Natural killer cell treated with Interleukin-12 subunit alpha and Interleukin-12 subunit beta and Interleukin-15 and Interleukin-18, amount 100 ng/mL, for 72 hours (primary cell): ENCODE measurements at places on chromosomes 1 and 21. TPM values are rescaled to one million over a fixed set of nuclear protein-coding genes. Genes with fewer than 3 reads are reported as not detected.

GSTM5 gene
- not detected for total RNA-seq

DEPDC1 gene
- total RNA-seq, result 10.7 TPM

FCRL6 gene
- 0.81 TPM for total RNA-seq

DNA sequence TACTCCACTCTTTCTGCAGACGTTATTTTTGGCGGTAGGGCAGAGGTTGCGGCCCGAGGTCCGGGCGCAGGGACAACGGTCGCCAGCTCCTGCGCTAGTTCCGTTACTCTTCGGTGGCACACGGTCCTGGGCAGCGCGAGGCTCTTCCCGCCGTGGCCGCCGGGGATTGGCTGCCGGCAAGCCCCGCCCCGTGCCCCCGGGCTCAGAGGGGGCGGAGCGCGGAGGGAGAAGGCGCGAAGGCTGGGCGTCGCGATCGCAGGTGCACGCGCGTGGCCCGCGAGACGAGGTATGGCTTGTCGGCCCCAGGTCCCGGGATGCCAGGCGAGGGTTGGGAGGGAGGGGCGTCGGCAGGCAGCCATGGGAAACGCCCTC is 518 bp upstream of the SHE start:
- DNase-seq, result no peak
- H3K27me3 ChIP-seq, result peaks cover 31% of the 10 kb centered on the region
- peaks cover 9% of the 10 kb centered on the region for H3K36me3 ChIP-seq

DNA sequence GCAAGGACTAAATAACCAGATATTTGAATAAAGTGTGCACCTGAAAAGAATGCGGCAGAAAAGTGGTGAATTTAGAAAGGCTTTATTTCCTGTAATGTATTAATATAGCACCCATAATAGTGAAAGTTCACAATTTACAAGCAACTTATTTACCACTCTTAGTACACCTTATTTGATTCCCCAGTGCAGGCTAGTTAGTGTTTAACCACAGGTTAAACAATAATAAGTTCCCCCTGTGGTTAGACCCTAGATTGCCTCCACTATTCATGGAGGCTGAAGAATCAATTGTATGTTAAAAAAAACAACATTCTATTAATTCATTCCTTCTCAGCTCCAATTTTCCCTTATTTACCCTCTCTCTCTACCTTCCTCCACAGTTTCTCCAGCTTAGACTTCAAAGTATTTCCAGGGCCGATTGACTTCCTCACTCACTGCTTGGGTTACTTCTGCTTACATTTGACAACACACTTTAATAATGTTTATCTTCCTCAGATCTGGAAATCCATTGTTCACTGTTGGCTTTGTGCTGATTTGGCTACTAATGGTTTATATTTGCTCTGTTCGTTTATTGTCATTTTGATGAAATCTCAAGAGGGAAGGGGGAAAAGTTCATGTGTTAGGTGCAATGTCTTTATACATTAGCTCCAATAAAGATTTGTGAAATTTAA is 796.3 kb downstream of the BRINP3 start:
- H3K4me1 ChIP-seq, result no peaks in the 10 kb centered on the region
- H3K4me3 ChIP-seq, result no peak overlapping the region
- no peak for DNase-seq
- no peak overlapping the region for H3K27ac ChIP-seq
- H3K36me3 ChIP-seq, result no peaks in the 10 kb centered on the region
